ENCODE measurements at places on chromosomes 16 and 17. TPM values are rescaled to one million over a fixed set of nuclear protein-coding genes. Genes with fewer than 3 reads are reported as not detected.

DNA sequence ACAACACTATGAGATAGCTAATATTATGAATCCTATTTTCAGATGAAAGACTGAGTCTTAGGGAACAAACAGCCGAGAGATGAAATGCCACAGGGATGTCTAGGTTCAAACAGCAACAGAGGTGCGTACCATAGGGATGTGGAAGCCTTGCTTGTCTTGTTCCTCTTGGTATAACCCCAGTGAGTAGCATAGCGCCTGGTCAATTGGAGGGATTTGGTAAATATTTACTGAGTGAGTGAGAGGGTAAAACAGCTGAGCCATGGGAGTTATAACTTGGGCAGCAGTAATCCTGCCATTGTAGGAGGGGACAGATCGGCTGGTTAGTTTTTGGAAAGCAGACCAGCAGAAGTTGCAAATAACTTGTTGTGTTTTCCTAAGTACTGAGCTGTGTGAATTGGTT, 80.2 kb downstream of the WWOX start:
- peak; percentile 74 for DNase-seq

- DNase-seq, result no peak
Observed at GRCh38 chr17:28735242-28735722, 6.7 kb downstream of the NEK8 start.

PIPOX gene
- 4.6 TPM for total RNA-seq

MPV17L gene
- total RNA-seq, result 9.3 TPM

GRCh38 chr17:80937462-80938381, 53.9 kb upstream of the CHMP6 start:
- no peak for DNase-seq

DNA sequence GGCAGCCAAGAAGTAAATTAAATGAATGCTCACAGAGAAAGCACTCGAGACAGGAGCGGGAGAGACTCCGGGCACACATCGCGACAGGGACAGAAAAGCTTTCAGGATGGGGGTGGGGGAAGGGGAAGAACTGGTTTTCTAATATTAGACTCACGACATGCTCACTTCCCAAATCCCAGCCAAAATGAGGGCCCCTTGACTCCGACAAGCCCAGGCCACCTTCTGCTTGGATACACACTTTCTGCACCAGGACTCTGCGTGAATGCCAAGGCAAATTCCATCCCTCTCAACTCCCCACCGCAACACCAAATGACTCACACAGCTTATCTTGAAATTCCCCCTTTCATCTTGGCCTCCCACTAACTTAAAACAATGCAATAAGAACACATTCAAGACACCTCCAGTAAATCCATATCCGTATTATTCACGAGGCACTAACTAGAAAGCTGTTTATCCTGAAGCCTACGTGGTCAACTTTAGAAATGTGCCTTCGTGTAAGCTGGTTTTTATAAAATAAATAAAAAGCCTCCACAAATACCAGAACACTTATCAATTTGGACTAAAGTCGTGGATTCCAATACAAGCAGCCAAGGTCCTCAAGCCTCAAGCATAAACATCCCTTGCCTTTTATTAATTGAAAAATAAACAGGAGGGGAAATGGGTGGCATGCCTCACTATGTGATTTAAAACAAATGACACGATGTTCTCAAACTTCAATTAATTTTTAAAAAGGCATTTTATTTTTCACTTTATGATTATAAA, 46.1 kb downstream of the NXN start:
- no peak for DNase-seq

DNA sequence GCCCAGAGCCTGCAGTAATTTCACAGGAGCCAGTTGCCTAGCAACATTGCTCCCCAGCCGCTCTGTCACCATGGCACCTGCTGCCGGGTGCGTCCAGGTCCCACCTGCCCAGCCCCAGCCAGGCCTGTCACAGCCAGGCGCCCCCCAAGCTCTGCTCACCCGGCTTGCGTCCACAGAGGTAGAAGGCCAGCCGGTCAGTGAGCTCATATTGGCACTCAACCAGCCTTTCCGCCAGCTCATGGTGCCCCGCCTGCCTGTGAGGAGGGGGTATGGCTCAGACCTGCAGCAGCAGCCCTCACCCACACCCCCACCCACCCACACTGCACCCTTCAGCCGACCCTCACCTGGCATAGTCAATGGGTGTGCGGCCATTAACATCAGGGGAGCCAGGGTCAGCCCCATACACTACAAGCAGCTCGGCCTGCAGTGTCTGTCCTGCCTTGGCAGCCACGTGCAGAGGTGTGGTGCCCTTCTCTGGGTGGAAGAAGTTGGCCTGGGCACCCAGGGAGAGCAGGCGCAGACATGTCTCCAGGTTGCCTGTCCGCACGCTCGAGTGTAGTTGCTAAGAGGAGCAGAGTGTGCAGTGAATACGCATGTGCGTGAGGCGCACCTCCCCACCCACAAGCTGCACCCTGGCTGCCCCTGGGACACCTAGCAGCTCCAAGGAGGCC, 7.7 kb downstream of the GIT1 start:
- DNase-seq, result no peak

DNA sequence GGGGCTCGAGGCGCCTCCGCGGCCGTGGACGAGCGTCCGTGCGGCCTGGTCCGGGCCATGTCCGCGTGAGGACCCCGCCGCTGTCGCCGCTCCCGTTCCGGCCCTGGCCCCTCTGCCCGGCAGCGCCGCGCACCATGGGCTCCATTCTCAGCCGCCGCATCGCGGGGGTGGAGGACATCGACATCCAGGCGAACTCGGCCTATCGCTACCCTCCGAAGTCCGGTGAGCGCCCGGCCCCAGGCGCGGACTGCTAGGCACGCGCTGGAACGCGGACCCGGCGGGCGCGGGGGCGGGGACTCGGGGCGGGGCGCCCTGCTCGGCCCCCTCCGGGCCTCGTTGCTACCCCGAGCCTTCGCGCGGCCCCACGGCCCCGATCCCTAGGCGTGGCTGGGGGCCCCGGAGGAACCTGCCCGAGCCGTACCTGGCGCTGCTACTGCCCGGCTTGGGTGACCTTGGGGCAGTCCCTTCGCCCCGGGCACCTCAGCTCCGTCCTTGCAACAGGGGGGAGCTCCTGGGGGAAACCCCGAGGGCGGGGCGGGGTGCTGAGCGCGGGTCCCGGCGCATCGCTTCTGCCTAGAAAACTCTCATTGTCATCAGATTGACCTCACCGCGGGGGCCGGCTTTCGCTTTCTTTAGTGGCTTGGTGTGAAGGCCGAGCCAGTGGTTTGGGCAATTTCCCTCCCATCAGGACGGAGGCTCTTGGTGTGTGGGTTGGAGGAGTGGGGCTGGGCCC, 367 bp downstream of the MGRN1 start:
- peak; percentile 94 for DNase-seq

DNA sequence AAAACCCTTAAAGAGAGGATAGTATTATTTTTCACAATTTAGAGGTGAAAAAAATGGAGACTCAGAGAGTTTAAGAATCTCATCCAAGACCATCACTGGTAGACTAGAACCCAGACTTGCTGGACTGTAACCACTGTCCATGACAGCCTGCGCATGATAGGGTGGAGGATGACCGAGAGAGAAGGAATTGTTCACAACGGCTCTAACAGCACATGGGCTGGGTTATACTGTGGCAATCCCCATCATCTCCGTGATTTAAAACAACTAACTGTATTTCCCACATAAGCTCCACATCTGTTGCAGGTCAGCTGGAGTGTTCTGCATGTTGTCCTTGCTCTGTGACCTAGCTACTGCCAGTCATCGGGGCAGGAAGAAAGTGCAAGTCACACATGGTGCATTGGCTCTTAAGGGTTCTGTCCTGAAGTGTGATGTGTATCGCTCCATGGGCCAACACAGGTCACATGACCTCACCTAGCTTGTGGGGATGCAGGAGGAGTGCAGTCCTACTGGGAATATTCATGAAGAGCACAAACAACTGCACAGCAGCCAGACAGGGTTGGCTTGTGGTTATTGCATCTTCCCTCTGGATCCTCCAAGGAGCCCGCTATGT, 131.2 kb upstream of the MPHOSPH6 start:
- DNase-seq, result no peak

ZNF213 gene
- 18.3 TPM for total RNA-seq

DNA sequence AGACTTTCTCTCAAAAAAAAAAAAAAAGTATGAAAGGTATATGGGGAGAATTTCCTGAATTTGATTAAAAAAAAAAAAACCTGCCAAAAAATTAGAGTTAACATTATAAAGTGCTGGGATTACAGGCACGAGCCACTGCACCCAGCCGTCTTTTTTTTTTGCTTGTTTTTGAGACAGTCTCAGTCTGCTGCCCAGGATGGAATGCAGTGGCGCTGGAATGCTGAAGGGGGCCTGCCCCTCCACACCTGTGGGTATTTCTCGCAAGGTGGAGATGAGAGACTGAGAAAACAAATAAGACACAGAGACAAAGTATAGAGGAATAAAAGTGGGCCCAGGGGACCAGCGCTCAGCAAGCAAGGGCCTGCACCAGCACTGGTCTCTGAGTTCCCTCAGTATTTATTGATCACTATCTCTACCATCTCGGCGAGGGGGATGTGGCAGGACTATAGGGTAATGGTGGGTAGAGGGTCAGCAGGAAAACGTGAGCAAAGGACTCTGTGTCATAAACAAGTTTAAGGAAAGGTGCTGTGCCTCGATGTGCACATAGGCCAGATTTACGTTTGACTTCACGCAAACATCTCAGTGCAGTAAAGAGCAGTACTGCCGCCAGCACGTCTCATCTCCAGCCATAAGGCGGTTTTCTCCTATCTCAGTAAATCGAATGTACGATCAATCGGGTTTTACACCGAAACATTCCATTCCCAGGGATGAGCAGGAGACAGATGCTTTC, 117.2 kb downstream of the GOSR1 start:
- no peak for DNase-seq

HOXB4 gene
- 4.6 TPM for total RNA-seq
